ENCODE measurements at places on chromosomes 4 and X. TPM values are rescaled to one million over a fixed set of nuclear protein-coding genes. Genes with fewer than 3 reads are reported as not detected.

GRCh38 chrX:124373348-124373747, 27.0 kb downstream of the SH2D1A start:
- no peak for DNase-seq

Gene CFAP99
- 0.16 TPM for total RNA-seq

Gene SPINK2
- total RNA-seq = not detected

Gene PRDM5
- total RNA-seq = 7.3 TPM

Gene BMPR1B
- total RNA-seq = 17.2 TPM

DNA sequence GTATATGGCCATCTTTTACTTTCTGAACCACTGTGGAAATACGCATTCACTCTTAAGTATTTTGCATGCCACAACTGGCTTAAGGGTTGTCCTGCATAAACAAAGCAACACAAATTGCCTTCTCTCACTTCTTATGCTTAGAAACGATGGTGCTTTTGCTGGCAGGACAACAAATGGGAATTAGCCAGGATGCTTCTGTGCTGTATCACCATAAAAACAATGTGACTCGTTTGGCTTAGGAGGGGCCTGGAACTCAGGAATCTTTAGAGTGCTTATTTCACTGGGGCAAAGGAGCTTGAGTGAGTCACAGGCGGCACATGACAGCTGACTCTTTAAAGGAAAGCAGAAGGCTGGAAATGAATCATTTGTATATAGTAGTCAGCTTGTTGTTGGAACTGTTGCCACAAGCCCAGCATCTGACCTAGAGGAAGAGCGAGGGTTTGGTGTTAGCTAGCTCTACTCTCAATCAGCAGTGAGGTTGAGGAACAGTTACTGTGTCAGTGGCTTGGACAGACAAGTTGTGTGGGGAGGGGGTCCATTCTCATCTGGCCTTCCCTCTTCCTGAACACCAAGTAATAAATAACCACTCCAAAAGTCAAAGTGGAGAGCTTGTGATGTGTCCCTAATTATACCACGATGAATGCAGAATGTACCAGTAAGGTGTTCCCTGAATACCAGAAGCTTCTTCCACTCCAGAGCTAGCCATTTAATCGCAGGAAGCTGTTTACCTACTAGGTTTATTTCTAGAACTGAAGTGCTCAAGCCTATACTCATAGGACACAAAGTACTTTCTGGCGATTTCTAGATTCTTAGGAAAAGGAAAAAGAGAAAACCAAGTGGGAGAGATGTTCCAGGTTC, 293.1 kb downstream of the CAMK2D start:
- peak; percentile 98 for DNase-seq

GRCh38 chr4:98341309-98341708, 80.1 kb downstream of the RAP1GDS1 start:
- DNase-seq = no peak

DNA sequence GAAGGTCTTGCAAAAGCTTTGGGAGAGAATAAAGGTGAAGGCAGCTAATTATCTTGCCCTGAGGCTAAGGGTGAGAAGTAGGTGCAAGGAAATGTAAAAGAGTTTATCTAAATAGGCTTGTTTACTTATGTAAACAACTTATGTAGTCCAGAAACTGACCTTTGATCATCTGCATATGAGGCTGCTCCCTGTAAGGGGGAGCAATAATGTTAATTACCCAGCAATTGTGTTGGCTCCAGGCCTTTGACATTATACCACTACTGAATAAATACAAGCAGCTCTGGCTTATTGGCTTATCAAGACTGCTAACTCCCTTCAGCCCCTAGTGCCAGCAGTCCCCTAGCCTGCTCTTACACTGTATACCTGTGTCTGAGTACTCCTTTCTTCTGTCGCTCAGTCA, 303.7 kb upstream of the GNPDA2 start:
- DNase-seq = no peak

GRCh38 chrX:27751976-27752375, 55.8 kb upstream of the MAGEB10 start:
- DNase-seq = peak; percentile 1

DNA sequence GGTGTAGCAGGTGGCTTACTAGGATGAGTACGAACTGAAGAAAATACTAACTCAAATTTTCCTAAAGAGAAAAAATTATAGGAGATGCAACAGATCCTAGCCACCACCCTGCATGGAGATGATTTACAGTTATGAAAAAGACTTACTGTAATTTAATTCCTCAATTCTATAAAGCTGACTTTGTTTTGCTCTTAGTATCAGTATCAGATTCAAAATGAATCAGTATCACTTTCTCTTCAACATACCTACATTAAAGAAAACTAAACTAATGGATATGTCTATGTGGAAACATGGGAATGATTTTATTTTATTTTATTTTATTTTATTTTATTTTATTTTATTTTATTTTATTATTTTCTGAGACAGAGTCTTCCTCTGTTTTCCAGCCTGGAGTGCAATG, 525.8 kb downstream of the NLGN4X start:
- no peak for DNase-seq

- DNase-seq = no peak
These were observed 65.5 kb downstream of the MBNL3 start for GRCh38 chrX:132423323-132423722.

- no peak for DNase-seq
These were observed 38.4 kb upstream of the RASL11B start for GRCh38 chr4:52823702-52824092.

GRCh38 chrX:14361435-14361834, 167.9 kb upstream of the GLRA2 start:
- no peak for DNase-seq

DNA sequence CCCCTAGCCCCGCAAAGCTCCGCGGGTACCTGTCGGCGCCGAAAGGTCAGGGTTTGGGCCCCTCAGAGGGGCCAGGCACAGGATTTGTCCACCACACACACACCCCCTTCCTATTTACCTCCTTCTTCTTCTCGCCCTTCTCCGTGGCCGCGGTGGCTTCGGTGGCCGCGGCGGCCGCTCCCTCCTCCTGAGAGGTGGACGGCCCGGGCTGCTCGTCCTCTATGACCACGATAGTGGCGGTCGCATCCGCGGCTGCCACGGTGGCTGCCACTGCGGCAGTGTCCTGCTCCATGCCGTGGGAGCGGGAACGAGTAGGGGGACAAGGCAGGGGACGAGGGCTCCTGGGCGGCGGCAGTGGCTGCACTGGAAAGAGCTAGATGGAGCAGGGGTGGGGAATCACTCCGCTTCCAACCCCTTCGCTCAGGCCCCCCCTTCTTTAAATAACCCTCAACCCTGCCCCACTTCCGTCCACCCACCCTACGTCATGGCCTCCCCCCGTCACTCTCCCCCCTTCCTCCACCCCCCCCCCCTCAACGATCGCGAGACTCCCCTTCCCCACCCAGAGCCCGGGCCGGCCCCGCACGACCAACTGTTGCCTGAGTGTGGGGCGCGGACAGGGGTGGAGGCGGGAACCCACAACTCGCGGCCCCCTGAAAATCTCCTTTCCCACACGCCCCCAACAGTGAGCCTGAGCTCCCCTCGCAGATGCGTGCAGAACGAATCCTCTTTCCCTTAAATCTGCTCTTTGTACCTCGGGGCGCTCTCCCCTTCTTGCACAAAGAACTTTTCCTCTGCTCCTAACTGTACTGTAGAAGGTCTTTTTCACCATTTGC, at the start of gene SMARCA1:
Gene SMARCA1, minus strand, starts transcription at position 412 of the 833 bp plus-strand sequence. Its CDS starts 120 bp downstream, at position 292.
- no peak for DNase-seq

DNA sequence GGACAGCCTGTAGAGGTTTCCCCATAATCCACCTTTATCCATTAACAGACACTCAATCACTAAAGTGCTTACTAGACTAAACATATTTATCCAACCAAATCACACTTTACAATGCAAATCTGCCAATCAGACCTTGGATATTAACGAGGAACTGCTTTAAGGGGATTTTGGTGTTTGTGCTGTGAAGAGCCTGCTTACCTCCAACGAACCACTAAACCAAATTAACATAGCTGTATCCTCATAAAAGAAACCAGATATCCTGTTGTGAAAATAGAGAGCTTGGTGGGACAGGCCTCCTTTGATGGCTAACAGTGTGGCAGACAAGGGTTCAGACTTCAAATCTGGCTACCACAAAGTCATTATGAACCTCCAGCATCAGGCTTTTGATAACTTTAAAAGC, 252.6 kb upstream of the HAND2 start:
- DNase-seq = no peak

GRCh38 chr4:71945791-71946190, 86.0 kb upstream of the NPFFR2 start:
- DNase-seq = no peak

Gene SYP
- total RNA-seq = 0.75 TPM

DNA sequence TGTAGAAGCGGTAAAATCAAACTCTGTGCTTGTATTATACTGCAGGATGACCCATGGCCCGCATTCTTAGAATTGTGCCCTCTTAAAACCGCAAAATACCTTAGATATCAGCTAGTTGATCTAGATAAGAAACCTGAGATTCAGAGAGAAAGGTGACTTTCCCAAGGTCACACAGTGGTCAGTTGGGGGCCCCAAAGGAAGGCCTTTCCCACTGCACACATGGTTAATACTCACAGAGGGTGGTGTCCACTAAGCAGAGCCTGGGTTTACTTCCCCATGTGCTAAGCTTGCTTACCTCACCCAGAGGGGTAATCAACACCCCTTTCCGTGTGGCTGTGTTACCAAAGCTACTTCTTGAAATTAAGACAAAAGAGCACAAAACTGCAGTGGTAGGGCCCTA, 66.3 kb downstream of the RBM47 start:
- no peak for DNase-seq

DNA sequence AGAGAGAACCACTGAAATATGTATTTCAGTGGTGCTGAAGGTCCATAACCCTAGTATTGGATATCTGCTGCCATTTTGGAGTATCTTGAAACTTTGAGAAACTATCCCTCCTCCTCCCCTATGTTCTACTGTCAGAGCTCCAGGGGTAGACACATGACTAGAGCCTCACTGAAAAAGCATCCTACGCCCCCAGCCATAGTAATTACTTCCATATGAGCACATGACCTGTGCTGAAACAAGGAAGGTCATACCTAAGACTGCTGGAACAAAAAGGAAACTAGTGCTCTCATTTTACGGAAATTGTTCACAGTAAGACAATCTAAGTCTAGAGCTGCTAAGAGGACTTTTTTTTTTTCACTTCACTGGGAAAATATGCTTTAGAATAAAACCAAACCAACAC, 42.0 kb upstream of the MAPK10 start:
- no peak for DNase-seq

- peak; percentile 53 for DNase-seq
These were observed 1.6 kb downstream of the KDM6A start for GRCh38 chrX:44874420-44875184.

- DNase-seq = no peak
These were observed 42.6 kb upstream of the HOPX start for GRCh38 chr4:56723659-56724230.

Gene PHOX2B
- not detected for total RNA-seq

- DNase-seq = no peak
These were observed 1184.4 kb downstream of the RPA4 start for GRCh38 chrX:98068024-98068580.

DNA sequence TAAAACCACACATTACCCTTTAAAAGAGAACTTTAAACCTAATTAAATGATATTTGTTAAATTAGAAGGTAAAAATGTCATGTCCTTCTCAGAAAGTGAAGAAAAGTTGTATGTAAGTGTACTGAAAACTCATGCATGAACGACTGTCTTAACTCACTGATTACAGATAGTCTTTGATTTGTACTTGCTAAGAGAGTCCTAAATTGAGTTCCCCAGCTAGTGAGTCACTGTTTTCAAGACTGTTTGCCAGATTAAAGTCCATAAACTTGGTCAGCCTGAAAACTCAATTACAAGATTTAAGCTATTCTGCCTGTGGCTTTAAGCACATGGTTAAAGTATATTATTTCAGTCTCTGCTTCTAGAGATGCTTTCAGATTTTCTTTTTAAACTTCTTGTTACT, 124.9 kb upstream of the ZCCHC13 start:
- DNase-seq = no peak

Gene PDCL2
- total RNA-seq = not detected

GRCh38 chr4:29711226-29711625, 1008.9 kb upstream of the PCDH7 start:
- no peak for DNase-seq

GRCh38 chr4:77695774-77696173, 90.2 kb downstream of the CXCL13 start:
- DNase-seq = peak; percentile 94

GRCh38 chr4:88979276-88979675, 77.7 kb downstream of the FAM13A start:
- no peak for DNase-seq

DNA sequence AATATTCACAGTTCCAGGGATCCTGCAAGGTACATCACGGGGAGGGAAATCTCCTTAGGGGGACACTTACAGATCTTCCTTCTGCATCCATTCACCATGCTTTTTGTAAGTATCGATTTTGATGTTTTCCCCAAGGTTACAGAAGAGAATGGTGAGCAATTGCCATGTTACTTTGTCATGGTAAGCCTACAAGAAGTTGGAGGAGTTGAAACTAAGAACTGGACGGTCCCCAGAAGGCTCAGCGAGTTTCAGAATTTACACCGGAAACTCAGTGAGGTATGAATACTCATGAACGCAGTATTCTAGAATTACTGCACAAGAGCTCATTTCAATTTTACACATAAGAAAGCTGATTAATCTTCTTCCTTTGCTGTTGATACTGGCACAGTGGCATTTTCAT, 53.9 kb downstream of the LRP2BP start:
- no peak for DNase-seq

Gene SASH3
- not detected for total RNA-seq

- DNase-seq = no peak
These were observed 81.1 kb upstream of the WWC2 start for GRCh38 chr4:183017962-183018361.

GRCh38 chrX:69279234-69279633, 114.0 kb upstream of the PJA1 start:
- DNase-seq = no peak

- DNase-seq = peak; percentile 81
These were observed 294.1 kb downstream of the STIM2 start for GRCh38 chr4:27154706-27155105.

Gene MAGED2
- total RNA-seq = 48.6 TPM

Gene STIM2
- total RNA-seq = 18.5 TPM

GRCh38 chrX:29842552-29842951, 372.8 kb upstream of the MAGEB2 start:
- DNase-seq = no peak

DNA sequence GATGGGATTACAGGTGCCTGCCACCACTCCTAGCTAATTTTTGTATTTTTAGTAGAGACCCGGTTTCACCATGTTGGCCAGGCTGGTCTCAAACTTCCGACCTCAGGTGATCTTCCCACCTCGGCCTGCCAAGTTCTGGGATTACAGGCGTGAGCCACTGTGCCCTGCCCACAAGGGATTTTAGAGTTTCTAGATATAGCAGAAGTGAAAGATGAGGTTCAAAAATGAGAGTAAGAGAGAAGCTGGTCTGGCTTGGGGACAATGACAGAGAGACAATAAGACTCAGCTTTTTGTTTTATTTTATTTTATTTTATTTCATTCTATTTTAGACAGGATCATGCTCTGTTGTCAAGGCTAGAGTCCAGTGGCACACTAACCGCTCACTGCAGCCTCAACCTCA, 30.6 kb downstream of the TRIM61 start:
- no peak for DNase-seq

Gene SLC6A14
- total RNA-seq = 0.44 TPM

Gene TMPRSS11B
- total RNA-seq = not detected
